ENCODE measurements at places on chromosomes 2 and 18.

- no peak for DNase-seq
Observed at GRCh38 chr2:43057026-43057741, 169.2 kb downstream of the ZFP36L2 start.

DNA sequence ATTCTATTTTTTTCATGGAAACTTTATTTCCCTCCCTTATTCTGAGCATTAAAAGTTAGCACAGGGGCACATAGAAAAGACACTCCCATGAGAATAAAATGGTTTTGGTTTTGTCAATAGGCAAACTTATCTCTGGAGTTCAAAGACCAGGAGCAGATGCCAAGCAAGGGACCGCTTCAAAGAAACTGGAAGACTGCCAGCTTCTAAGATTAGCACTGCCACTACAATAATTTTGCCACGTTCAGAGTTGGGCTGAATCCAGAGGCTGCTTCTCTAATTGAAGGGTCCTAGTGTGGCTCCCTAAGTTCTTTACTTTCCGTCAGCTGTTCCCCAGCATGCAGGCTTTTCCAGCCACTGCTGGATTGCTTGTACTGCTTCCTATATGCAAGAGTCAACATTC is 681.0 kb upstream of the GCFC2 start:
- no peak for DNase-seq

GRCh38 chr2:183079139-183079775 is 710 bp downstream of the DUSP19 start:
- no peak for DNase-seq

DNA sequence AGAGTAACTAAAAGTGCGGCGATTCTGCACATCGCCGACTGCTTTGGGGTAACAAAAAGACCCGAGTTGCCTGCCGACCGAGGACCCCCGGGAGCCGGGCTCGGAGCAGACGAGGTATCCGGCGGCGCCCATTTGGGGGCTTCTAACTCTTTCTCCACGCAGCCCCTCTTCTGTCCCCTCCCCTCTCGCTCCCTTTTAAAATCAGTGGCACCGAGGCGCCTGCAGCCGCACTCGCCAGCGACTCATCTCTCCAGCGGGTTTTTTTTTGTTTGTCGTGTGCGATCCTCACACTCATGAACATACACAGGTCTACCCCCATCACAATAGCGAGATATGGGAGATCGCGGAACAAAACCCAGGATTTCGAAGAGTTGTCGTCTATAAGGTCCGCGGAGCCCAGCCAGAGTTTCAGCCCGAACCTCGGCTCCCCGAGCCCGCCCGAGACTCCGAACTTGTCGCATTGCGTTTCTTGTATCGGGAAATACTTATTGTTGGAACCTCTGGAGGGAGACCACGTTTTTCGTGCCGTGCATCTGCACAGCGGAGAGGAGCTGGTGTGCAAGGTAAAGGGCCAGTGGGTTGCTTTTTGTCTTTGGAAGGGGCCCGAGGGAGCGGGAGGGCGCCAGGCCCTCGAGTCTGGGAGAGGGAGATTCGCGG is 1.4 kb downstream of the TRIB2 start:
- peak; percentile 42 for DNase-seq

DNA sequence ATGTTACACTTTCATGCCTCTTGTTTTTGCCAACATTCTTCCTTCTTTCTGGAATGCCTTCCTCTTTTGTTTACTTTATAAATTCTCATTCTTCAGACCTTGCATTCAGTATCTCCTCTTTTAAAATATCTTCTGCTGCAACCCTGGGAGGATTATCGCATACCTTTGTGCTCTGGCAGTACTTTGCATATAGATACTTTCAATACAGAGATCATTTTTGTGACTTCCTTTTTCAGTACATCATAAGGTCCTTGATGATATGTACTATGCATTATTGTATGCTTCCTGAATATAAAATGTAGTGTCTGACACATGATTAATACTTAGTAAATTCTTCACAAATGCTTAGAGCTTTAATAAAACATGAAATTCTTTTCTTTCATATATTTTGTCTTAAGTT is 538.7 kb downstream of the TRIB2 start:
- DNase-seq: no peak

GRCh38 chr2:75597949-75598348 is 37.2 kb upstream of the EVA1A start:
- no peak for DNase-seq

DNA sequence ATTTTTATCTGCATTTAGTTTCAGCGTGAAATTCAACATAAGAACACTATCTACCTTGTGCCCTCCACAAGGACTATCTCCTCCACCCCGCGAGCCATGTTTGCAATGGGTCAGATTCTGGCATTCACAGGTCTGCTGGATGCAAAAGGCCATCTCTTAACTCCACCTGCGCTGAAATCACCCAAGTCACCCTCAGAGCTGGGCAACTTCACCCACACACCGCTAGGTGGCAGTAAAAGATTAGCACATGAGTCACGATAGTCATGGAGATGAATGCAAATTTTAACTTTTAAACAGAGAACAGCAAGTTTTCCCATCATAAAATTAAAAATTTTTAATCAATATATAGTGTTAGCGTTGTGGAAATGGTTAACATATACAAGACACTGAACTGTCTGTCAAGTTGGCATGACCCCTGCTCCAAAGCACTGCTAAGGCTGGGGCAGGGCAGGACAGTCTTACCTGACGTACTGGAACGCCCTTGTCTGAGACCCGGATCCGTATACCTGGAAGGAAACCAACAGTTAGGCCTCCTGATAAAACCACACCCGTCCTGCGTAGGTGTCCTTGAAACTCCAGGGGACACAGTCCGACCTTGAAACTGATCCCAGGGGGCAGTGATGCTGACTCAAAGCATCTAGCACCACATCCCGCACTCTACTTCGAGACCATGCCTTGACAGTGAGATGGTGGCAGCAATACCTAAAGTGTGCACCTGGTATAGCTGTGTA is 89.6 kb downstream of the UXS1 start:
- peak; percentile 70 for DNase-seq

GRCh38 chr2:158112992-158113391 is 11.3 kb downstream of the UPP2 start:
- DNase-seq: no peak

DNA sequence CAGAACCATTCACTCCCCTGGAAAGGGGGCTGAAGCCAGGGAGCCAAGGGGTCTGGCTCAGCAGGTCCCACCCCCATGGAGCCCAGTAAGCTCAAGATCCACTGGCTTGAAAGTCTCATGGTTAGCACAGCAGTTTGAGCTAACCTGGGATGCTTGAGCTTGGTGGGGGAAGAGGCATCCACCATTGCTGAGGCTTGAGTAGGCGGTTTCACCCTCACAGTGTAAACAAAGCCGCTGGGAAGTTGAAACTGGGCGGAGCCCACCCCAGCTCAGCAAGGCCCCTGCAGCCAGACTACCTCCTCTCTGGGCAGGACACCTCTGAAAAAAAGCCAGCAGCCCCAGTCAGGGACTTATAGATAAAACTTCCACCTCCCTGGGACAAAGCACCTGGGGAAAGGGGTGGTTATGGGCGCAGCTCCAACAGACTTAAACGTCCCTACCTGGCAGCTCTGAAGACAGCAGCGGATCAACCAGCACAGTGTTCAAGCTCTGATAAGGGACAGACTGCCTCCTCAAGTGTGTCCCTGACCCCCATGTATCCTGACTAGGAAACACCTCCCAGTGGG is 14.7 kb upstream of the TTC32 start:
- no peak for DNase-seq

- DNase-seq: no peak
Observed at GRCh38 chr18:29823671-29824070, 1218.9 kb downstream of the DSC3 start.

DNA sequence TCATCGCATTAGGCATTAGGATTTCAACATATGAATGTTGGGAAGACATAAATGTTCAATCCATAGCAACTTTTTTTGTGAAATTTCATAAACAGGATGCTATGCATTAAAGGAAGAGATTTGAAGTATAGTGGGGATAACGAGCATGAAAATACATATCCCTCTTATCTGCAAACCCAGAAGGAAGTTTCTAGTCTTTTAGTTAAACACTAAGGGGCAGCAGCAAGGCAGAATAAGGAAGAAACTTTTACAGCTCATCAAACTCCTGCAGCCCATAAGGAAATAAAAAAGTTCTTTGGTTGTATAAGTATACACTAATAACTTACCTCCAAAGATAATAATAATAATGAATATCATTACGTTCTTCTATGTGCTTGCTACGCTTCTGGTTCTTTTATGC is 81.5 kb downstream of the CD226 start:
- DNase-seq: no peak

GRCh38 chr18:12398625-12399024 is 9.1 kb upstream of the PRELID3A start:
- no peak for DNase-seq

GRCh38 chr2:88832311-88832991 is 141.0 kb downstream of the RPIA start:
- DNase-seq: no peak

GRCh38 chr2:121019756-121020155 is 265.2 kb downstream of the TFCP2L1 start:
- no peak for DNase-seq

GRCh38 chr2:193523662-193524061 is 1328.9 kb upstream of the TMEFF2 start:
- no peak for DNase-seq

- no peak for DNase-seq
Observed at GRCh38 chr18:22543769-22544168, 126.1 kb upstream of the CTAGE1 start.

DNA sequence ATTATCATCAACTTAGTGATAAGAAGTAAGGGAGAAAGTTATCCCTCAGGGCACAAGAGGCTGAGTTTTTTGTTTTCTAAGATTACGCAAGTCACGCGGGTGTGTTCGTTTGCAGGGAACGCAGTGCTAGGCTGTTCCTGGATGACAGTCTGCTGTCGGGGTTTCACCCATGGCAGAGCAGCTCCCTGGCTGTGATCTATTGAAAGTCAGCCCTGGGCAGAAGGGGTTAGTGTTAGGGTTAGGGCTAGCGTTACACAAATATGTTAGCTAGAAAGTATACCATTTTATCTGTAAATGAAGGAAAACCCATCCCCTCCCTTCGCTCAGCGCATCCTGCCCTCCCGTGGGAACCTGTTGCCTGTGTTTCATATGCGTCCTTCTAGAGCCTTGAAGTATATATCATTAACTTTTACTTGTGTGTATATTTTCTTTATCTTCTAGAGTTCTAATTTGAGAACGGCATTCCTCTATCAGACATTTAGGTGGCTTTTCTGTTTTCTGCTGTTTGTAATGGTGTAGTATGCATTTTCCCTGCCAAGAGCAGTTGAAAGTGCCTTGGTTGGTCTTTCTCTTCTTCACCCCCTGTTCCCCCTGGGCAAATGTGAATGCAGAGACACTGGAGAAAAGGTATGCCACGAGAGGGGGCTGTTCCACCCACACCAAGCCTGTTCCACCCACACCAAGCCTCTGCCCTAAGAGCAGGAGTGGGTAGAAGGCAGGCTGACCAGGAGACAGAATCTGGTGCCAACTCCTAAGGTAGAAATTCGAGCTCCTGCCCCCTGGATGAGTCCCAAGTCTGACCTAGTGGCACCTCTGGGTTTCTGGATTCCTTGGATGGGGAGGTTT is 47.0 kb downstream of the ARMC9 start:
- no peak for DNase-seq

DNA sequence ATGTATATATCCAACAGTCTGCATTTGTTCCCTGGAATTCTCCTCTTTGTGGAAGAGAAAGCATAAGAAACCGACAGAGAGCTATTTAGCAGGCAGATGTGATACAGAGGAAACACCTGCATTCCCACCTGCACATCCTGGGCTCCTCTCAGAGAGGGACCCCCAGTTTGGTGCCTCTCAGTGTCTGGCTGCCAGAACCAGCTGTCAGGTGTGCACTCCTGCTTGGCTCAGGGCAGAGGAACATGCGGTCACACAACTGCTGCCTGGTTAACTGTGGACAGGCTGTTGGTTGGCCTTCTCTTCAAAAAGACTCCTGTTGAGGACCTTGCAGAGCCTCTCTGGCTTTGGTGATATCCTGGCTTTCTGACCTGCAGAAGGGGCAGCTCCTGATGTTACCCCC is 54.6 kb downstream of the ITGB6 start:
- no peak for DNase-seq

DNA sequence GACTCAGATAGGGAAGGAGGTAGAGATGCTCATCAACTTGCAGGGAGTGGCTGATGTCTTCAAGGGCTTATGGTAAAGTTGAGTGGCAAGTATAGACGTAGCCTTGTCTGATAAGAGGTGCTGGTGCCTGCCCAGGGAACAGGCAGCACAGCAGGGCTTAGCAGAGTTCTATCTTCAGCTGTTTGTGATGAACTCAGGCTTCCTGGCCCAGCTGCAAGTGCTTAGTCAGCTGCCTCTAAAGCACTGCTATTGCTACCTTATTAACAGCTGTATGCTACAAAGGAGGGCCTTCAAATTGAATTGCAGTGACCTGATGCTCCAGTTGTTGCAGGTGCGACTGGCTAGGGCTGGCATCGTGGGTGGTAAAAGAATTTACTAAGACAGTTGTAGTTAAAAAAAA is 82.1 kb downstream of the TSN start:
- DNase-seq: no peak

DNA sequence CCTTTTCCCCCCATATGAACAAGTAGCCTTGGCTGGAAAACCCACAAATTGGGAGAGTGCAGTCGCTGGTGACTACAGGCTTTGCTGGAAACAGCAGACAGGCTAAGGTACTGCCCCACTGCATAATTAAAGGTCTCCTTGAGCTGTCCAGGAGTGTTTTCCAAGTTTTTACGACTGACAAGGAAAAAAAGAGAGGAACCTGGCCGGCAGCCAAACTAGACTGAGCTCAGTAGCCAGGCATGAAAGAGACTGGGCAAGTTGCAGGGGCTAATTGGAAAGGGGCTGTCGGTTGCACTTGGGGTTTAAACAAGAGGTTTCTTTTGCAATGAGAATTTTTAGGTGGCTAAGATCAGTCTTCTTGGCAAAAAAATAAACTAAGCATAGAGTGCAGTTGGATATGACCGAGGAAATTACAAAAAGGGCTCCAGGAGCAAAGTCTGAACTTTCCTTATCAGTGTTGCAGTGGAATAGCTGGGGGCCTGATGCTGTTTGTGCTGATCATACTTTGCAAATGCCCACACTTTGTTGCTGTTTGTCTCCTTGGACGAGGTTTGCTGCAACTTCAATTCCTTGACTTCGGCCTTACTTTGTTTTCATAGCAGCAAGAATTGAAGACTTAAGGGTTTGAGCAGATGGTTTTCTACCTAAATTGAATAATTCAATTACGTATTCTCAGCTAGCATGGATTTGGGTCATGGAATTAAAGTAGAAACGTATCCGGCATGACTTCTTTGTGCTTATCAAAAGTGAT is 2.1 kb downstream of the GULP1 start:
- DNase-seq: no peak

DNA sequence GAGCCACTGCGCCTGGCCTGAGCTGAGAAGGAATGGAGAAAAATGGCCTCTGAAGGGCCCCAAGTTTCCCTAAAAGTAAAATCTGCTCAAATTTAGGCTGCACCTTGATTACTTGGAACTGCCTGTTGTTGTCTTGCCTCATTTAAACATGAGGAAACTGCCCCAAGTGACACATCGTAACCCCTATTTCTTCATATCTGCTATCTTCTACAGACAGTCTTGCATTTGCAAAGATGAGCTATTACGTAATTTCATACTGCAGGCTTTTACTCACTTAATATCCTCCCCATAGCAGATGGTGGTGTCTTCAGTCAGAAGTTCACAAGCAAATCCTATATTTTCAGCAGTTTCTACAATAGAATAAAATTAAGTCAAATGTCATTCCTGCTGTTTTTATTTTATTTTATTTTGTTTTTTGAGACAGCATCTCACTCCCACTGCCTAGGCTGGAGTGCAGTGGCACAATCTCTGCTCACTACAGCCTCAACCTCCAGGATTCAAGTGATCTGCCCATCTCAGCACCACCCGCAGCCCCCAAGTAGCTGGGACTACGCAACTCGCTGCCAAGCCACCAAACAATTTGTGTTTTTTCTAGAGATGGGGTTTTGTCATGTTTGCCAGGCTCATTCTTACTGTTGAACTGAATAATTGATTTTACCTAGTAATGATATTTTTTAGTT is 45.3 kb upstream of the NARS1 start:
- no peak for DNase-seq

All from activated CD4-positive, alpha-beta T cell treated with anti-CD3 and anti-CD28 coated beads for 4 hours (primary cell).